Mesenteric fat pad (tissue), 1 donor: ENCODE measurements at places on chromosomes 12 and 14.

- DNase-seq: no peak
Measured at GRCh38 chr12:46127656-46128055, 137.3 kb upstream of the SCAF11 start.

DNA sequence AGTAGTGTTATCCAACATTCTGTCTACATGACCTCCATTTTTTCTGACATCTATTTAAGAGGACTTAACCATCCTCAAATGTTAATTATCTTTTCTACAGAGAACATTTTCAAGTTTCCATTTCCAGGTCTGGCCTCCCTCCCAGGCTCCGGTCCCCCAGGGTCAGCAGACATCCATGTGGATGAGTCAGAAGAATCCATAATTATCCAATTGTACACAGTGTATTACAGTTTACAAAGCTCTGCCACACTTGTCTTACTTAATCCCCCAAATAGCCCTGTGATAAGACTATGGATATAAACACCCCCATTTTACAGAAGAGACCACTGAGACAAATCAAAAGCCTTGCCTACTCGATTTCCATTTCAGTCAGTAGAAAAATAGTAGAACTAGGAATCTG, 65.0 kb downstream of the SLC8A3 start:
- DNase-seq: no peak

- DNase-seq: peak; percentile 28
Measured at GRCh38 chr12:31393004-31393550, 67.1 kb upstream of the SINHCAF start.

DNA sequence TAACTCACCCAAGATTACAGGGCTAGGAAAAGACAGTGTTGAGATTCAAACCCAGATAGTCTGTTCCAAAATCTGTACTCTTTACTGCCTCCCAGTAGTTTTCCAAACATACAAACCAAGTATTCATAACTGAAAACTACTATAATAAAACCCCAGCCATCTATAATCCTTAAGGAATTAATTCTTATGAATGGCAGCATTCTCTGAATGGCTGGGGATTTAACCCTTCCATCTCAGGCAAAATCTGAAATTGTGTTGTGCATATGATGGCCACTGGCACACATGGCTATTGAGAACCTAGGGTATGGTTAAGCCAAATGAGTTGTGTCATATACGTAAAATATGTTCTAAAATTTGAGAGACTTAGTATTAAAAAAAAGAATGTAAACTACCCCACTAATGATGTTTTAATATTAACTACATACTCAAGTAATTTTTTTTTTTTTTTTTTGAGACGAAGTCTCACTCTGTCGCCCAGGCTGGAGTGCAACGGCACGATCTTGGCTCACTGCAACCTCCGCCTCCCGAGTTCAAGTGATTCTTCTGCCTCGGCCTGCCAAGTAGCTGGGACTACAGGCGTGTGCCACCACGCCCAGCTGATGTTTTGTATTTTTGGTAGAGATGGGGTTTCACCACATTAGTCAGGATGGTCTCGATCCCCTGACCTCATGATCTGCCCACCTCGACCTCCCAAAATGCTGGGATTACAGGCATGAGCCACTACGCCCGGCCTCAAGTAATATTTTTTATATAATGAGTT, 16.7 kb downstream of the PPP1R13B start:
- DNase-seq: no peak

DNA sequence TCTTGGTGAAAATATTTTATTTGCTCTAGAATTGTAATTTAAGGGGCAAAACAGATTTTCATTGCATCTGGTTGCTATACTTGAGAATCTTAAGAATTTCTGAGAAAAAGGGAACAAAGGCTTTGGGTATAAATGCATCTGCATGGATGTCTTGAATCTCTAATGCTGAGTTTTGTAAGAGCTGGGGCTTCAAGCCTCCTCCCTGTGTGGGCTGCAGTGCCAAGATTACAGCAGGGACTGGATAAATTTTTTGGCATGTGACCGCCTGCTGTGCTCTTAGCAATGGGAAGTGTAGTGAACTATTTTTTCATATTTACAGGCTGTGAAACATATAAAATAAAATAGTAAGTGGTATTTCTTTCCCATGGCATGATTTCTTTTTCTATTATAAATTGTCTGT, 70.0 kb downstream of the SLC38A6 start:
- DNase-seq: no peak

- DNase-seq: no peak
Measured at GRCh38 chr12:94122591-94122990, 25.8 kb upstream of the PLXNC1 start.

DNA sequence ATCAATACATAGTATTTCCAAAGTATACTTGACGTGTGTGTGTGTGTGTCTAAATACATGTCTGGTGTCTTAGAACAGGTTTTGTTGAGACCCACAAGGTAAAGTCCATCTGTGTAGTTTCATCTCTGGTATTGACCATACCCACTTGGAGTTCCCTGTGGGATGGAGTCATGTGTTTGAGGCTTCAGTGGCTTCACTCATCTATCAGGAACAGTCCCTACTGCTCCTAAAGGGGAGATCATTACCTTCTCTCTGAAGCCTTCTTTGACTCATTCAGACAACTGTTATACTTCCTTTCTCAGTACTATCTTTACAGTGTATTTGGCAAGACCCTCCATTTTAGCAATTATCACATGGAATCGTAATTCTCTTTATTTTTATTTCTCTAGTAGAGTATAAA, 14.2 kb downstream of the RAB21 start:
- DNase-seq: no peak

GRCh38 chr12:4975574-4975973, 65.9 kb downstream of the KCNA1 start:
- no peak for DNase-seq

- no peak for DNase-seq
Measured at GRCh38 chr12:2190085-2190484, 137.3 kb downstream of the CACNA1C start.
